Stimulated activated CD8-positive, alpha-beta memory T cell treated with anti-CD3 and anti-CD28 coated beads, Interleukin-15, amount 100 ng/mL, for 48 hours (primary cell): ENCODE measurements at places on chromosomes 2 and 18.

- DNase-seq: no peak
Measured at GRCh38 chr2:54543733-54544396, 87.7 kb downstream of the SPTBN1 start.

GRCh38 chr18:8515142-8515865 lies 93.9 kb upstream of the RAB12 start:
- DNase-seq: no peak

DNA sequence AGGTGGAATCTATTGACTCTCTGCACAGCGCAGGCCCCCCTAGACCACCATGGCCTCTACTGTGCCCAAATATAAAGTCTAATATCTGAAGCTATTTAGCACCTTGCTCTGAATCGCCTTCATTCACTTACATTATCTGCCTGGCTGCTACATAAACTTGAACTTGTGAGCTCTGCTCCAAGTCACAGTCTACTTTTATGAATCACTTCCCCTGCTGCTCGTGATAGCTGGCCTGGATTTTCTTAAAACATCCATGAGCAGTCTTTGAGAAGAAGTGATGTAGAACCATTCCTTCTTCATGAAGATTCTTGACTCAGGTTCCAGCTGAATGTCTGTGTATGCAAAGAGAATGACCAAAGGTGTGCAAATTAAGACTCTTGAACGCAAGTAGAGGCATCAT lies 359.5 kb downstream of the RND3 start:
- no peak for DNase-seq

DNA sequence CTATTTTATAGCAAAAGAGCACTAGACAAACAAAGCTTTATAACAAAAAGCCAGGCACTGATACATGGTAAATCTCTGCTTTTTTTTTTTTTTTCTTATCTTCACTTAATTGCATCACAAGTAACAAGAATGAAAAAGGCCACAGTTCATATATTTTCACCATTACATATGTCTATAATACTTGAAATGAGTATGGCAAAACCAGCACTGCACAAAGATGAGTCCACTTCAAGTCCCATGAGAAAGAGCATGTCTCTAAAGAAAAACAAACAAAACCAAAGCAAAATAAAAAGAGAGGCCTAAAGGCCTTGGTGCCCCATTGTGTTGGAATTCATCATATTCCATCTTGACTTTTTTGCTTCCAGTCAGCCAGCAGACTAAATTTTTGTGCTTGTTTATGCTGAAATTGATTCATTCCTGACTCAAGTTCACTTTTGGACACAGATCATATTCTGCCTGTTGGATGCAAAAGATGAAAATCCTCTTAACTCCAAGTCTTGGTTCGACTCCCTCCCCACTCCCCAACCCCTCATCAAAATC lies 264.9 kb upstream of the CCDC68 start:
- DNase-seq: no peak

DNA sequence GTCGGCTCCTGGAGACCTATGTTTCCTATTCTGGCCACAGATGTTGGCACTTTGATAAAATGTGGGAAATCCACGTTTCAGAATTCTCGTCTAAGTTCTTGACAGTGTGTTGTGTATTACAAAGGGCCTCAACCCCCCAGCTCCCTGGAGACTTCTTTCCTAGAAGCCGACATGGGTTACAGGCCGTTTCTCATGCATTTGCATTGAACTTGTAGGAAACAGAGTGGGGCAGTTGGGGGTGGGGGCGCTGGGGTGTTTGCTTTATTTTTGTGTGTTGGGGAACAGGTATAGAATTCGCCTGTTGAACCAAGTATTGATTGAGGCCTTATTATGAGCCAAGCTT lies 104.0 kb downstream of the CABLES1 start:
- no peak for DNase-seq

- no peak for DNase-seq
Measured at GRCh38 chr2:236844711-236845110, 241.0 kb upstream of the COPS8 start.

DNA sequence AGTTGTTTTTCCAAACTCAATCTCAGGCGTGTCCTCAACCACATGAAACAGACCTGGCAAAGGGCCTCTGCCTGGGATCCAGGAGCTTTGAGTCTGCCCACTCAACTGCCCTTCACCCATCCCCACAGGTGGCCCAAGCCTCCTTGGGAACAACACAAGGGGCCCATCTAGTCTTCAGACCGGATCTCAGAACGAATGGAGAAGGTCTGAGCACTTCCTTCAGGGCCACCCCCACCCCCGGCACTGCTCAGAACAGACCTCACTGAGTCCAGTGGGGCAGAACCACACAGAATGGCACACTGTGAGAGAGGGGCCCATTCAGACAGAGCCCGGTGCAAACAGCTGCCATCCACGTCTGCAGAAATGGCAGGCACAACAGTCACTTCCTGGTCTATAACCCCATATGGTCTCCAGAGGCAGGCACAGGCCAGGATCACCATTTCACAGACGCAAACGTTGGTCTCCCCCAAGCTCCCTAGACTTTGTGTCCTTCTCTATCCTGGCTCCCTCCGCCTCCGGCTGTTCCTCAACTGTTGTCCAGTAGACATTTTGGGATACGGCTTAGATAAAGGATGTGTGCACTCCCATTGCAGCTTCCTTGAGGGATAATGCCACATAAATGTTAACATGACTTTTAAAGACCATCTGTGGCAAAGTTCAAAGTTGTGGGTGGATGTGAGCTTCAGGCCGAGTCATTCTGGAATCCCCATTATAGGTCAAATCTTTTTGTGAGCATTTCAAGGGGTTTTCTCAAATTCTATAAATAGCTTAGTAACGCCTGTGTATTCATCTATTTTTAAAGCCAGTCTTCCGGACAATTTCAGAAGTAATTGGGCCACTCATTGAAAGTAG lies 149.7 kb downstream of the SMAD7 start:
- no peak for DNase-seq

- no peak for DNase-seq
Measured at GRCh38 chr18:4016391-4017049, 438.6 kb downstream of the DLGAP1 start.

- DNase-seq: no peak
Measured at GRCh38 chr2:116692988-116693387, 1121.5 kb upstream of the DDX18 start.

DNA sequence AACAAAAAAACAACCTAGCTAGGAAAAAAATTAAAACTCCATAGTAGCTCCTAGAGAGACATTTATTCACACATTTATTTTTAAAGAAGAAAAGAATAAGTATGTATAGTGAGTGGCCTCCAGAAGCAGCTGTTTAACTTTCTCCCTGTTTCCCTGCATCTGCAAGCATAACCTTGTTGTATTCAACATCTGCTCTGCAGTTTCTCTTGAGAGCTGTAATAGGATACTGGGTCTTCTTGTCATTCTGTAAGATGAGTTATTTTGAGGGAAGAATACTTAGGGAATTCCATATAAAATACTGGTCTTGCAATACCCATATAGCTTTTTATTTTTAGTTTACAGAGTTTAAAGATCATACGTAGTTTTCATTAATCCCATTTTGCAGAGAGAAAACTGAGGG lies 246.6 kb downstream of the LRRTM1 start:
- no peak for DNase-seq

DNA sequence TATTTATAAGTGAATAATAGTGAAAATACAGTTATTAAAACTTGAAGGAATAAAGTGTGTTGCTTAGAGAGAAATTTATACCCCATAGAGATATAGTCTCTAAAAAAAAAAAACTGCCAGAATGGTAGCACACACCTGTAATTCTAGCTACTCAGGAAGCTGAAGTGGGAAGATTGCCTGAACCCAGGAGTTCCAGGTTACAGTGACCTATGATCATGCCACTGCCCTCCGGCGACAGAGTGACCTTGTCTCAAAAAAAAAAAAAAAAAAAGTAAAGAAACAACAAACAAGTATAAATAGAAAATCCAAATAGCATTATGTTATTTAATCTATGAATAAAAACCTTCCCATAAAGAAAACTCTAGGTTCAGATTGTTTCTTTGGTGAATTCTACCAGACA lies 7.4 kb upstream of the AGPS start:
- no peak for DNase-seq

DNA sequence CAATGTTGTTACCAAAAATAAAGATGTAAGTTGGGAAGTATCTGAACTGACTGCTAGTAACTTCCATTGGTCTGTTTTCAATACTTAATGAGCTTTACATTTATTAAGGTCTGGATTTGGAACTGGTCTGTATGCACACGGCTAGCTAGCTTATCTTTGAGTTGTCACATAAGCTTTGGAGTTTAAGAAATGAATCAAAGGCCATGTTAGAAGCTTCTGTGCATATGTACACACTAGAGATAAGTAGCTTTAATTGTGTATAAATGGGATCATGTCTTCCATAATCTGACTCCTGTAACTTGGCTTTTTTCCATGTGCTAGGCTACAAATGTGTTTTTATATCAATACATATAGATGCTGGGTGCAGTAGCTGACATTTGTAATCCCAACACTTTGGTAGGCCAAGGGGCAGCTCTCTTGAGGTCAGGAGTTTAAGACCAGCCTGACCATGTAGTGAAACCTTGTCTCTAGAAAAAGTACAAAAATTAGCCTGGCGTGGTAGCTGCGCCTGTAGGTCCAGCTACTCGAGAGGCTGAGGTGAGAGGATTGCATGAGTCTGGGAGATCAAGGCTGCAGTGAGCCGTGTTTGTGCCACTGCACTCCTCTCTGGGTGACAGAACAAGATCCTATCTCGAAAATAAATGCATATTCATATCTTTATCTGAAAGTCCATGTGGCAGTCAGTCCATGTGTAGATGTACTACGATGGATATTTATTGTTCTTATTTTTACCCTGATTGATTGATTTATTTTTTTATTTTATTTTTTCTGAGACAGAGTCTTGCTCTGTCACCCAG lies 27.2 kb downstream of the ATIC start:
- no peak for DNase-seq

DNA sequence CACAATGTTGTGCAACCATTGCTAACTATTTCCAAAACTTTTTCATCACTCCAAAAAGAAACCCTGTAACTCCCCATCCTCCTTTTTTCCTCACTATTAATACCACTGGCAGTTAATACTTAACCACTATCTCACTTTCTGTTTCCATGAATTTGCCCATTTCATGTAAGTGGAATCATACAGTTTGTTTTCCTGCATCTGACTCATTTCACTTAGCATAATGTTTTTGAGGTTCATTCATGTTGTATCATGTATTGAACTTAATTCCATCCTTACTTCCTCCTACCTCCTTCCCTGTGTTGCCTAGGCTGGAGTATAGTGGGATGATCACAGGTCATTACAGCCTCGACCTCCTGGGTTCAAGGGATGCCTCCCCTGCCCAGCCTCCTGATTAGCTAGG lies 68.3 kb downstream of the FAM117B start:
- DNase-seq: no peak

DNA sequence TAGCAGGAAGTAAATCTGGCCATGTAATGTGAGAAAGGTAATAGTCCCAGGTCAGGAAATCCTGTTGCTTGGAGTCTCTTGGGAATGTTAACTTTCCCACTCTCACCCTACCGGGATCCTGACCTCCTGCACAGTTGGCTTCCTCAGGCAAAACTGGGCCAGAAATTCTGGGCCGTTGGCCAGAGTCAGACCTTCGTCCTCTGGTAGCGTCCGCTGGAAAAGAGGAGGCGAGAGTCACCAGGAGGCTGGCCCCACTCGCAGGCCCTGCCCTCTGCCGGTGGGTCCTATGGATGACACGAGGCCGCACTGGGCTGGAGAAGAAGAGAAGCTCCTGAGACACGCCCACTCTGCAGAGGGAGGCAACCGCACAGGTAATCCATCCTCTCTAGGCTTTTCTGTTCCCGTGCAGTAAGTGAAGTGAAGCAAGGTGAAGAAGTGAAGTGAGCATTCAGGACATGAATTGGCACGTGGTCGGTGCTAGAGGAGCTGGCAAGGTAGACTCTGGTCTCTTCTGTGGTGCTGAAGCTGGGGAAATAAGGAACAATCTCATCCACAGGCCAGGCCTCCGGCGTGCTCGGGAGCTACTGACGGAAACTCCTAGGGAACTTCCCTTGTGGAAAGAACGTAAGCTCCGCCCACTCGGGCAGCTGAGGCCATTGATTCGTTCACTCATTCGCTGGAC lies 182.7 kb upstream of the GLI2 start:
- DNase-seq: peak; percentile 20

GRCh38 chr2:199596549-199596948 lies 138.8 kb upstream of the SATB2 start:
- DNase-seq: no peak

DNA sequence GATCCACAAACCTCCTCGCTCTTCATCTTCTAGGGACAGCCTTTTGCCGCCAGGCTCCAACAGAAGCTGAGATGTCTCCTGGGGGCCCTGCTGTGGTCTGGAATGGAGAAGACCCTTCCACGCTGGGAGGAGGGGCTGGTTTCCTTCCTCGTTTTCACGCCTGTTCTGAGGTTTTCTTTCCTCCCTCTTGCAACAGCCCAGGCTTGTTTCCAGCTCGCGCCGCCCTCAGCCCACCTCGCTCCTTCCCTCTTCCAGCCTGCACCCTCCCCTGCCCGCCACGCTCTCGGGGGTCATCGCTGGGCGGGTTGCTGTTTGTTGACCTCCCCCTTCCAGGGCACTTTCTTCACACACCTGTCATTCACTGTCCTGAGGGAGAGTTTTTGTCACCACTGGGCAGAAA lies 55.4 kb downstream of the VAPA start:
- no peak for DNase-seq

DNA sequence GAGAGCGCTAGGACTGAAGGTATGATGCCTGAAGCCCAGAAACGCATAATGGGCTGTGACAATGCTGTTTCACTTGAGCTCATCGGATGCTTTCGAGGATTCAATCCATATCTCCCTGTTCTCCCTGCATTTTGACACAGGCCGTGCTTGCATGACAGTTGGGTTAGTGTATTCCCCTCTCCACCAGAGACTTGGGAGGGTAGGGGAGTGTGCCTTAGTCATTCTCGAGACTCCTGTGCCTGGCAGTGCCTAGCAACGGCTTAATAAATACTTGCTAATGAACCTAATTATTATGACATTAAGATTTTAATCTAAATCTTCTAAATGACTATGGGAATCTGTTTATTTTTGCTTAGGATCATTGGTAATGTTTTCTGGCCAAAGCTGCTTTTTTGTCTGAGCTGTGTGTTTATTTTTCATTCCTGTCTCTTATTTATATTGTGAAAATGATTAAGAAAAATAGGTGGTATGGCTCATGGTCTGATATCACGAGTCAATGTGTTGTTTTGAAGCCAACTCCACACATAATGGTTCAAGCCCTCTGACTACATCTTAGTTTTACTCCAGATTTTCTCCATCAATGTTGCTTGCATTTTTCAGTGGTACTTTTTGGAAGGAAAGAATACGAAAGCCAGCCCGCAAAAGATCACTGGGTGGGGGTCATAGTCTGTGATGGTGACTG lies 61.3 kb downstream of the NEDD4L start:
- DNase-seq: no peak

GRCh38 chr2:212157012-212157411 lies 381.6 kb downstream of the ERBB4 start:
- DNase-seq: no peak

DNA sequence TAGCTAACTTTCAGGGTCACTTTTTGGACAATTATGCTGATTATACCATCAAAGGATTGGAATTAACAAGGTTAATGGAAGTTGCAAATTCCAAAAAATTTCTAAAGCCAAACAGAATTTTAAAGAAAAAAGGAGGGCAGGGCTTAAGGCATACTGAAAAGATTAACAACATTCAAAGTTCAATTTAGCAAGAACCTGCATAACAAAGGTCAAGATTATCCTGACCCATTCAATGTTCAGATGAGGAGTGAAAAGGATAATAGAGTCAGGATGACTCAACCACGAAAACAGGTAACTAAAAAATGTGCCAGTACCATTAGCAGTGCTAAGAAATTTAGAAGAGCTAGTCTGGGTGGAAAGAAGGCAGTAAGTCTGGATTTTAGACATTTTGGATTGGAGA lies 139.8 kb upstream of the HNMT start:
- DNase-seq: no peak
